MG63 (cell line): ENCODE measurements at places on chromosomes 11 and 22. TPM values are rescaled to one million over a fixed set of nuclear protein-coding genes. Genes with fewer than 3 reads are reported as not detected.

SEC14L2 gene
- 16.3 and 30.2 TPM in 2 replicates for total RNA-seq

OR8D4 gene
- not detected in 2 replicates for total RNA-seq

OR52I2 gene
- not detected in 2 replicates for total RNA-seq

C11orf91 gene
- not detected in 2 replicates for total RNA-seq

- DNase-seq, result no peak
Observed at GRCh38 chr11:116796548-116796947, 4.9 kb upstream of the APOA5 start.

GRCh38 chr11:95338430-95338991 is 107.5 kb upstream of the SESN3 start:
- DNase-seq, result no peak

- DNase-seq, result no peak
Observed at GRCh38 chr11:119803726-119804294, 74.8 kb upstream of the NECTIN1 start.

DNA sequence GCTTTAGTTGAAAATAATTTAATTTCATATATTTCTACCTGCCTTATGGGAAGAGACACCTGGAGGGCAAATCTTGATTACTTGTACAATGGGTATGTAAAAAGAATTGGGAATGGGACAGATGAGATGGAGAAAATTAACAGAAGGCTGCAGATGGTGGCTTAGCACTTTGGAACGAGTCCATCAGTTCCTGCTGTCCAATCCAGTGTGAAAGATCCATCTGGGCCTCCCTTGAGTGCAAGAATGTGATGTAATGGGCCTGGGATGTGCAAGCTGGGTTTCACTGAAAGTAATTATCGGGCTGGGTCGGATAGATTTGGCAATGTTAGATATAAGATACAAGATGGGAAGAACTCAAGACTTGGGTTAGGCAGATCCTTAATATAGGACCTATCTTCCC is 42.0 kb downstream of the CECR2 start:
- DNase-seq, result no peak

DNA sequence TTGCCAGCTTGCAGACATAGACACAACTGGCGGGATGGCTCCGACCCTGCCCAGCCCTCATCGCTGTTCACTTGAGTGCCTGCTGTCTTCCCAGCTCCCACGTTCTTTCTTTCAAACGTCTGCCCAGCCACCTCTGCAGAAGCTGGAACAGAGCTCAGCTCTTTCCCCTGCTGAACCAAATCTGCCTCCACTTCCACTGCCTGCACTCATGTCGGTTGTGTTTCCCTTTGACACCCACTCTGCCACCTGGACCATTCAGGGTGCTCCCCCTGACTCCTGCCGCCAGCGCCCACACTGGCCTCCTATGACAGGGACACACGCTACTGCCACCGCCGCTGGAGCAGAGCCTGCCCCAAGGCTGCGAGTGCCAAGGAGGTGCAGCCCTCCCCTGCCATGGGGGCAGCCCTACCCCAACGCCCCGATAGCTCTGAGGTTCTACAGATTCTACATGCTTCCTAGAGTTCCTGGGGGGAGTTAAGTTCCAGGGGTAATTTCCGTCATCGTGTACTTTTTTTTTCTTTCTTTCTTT is 37.9 kb downstream of the TST start:
- DNase-seq, result no peak

GRCh38 chr11:95149651-95150364 is 60.2 kb downstream of the ENDOD1 start:
- no peak for DNase-seq

- DNase-seq, result peak; percentile 92
Observed at GRCh38 chr22:50148991-50149721, 21.4 kb upstream of the PANX2 start.

DNA sequence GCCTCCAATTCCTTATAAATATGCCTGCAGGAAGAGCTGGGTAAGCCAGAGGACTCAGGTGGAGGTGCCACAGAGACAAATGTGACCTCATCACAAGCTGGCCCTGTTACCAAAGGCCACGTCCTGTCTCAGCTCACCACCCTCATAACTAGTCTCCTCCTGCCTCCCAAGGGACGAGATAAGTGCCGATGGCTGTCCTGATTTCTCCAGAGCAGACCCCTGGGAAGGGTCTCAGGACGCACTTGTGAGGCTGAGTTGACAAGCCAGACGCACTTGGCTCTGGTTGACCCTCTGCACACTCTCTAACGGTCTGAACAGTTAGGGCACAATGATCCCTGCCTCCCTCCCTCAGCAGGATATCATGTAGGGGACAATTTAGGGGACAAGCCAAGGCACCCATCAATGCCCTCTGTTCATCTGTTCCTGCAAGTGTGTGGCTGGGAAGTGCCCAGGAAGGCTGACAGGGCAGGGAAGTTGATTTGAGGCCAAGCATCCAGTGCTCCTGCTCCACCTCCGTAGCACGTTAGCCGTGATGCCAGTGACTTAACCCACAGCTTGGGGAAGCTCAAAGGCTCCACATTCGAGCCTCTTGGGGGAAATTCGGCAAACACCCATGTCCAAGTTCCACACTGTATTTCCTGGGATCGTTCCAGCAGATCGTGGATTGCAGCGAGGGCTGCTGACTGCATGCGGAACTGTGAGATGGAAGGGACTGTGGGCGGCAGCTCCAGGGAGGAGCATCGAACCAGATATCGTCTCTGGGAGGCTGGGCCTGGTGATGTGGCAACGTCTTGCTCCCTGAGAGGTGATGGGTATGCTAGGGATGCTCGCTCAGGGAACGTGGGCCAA is 2.8 kb downstream of the SMIM38 start:
- DNase-seq, result no peak

DNA sequence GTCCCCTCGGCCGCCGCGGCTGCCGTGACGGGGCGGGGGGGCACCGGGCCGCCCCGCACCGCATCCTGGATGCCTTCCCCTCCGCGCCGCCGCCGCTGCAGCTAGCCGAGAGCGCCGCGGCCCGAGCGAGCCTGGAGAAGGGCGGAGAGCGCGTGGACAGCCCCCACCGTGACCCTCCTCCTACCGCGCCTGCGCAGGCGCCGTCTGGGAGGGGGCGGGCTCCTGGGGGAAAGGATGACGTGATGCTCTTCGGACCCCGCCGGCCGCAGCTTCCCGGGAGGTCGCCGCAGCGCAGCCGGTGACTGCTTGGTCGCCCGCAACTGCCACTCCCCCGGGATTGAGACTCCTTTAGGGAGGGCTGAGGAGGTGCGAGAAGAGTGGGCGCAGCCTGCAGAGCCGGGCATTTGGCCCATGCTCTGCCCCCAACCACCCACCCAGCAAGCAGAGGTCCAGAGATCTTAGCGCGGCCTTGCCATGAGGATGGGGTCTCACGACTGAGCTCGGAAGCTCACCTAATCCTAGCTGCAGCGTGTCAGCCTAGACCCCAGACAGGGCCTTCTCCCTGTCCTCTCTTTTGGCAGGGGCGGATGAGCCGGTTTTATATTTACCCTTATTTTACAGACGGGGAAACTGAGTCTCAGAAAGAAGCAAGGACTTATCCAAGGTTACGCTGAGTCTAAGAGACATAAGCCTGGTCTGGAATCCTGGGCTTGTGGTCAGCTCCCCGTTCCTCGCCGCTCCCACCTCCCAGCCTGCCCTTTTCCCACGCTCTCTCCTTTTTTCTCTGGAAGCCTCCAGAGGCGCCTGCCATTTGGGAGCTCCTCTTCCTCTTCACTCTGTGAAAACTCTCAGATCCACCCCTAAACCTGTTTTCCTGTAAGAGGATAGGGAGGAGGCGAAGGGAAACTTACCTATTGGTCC is at the start of gene DENND5A:
Gene DENND5A (minus strand): TSS at position 140 of the 921 bp plus-strand sequence. CDS start 281 bp downstream, outside the sequence.
- peak; percentile 81 for DNase-seq

DNA sequence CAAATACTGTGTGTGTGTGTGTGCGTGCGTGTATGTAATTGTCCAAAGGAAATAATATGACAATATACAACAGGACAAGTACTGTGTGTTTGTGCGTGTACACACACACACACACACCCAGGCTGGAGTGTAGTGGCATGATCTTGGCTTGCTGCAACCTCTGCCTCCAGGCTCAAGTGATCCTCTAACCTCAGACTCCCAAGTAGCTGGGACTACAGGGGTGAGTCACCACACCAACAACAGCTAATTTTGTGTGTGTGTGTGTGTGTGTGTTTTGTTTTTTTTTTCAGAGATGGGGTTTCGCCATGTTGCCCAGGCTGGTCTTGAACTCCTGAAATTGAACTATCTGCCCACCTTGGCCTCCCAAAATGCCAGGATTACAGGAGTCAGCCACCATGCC is 61.5 kb downstream of the NUP98 start:
- no peak for DNase-seq

DNA sequence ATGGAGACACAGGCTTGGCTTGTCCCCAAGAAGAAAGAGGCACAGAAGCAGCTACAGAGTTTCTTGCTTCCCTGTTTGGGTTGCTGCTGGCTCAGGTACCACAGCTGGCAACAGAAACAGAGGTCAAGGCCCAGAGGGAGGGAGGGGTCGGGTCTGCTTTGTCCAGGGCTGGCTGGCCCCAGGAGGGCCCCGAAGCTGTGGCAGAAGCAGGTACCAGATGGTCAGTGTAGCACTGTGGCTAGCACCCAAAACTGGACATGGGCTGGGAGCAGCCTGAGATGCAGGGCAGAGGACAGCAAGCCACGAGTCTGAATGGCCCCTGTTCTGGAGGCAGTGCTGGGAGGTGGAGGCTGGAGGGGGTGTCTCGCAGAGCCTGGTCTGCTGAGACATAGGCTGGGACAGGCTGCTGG is 52.3 kb upstream of the CCDC188 start:
- DNase-seq, result no peak

GRCh38 chr11:10916665-10917064 is 58.8 kb upstream of the ZBED5 start:
- DNase-seq, result no peak

GRCh38 chr11:70265341-70265740 is 5.1 kb upstream of the PPFIA1 start:
- no peak for DNase-seq

DNA sequence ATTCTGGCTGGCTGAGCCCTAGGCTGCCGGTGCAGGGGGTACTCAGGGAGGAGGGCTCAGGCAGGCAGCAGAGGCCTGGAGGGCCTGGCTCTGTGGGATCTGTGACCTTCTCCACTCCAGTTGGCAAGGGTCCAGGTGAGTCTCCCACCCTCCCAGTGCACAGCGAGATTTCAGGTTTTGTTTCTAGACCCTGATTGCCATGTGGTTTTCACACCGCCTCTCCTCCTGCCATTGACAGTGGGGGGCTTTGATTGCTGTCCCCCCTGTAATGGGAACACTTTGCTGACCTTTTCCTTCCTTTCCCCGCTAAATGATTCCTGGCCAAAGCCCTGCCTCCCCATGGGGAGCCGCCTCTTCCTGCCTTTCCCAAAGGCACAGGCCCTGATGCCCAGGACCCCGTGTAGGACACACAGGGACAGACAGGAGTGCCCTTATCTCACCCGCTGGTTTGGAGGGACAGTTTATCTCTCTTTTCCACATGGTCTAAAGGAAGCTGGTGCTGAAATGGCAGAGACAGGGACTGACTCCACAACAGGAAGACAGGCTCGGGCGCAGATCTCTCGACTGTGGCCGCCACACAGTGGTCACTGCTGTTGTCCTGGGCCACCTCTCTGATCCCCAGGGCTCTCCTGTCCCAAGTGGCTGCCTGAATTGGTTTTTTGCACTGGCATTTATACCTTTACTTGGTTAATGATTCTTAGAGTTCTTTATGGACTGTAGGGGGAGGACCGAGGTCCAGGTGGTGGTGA is 43.4 kb downstream of the BCR start:
- DNase-seq, result no peak

DNA sequence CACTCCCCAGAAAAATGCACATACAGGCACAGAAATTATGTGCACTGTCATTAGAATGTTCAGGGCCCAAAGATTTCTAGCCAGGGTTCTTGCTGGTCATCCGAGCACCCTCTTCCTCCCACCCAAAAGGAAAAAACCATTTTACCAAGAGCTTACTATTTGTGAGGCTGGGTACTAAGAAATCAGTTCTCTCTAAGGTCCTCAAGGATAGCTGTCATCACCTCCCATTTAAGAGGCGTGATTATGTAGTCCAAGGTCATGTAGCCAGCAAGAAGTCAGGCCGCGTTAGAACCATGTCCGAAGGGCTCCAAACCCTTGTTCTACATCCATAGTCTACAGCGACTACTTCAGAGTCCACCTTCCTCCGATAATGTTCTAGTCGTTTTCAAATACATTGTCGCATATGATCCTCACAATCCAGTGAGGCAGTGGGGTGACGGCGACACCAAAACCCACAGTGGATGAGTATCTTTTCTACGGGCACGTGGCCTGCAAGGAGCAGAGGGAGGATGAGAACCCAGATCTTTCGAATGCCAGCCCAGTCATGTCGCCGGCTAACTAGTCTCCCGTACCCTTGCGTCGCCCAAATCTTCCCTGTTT is 634 bp downstream of the TIMM8B start:
- DNase-seq, result peak; percentile 20

- DNase-seq, result peak; percentile 89
Observed at GRCh38 chr11:61967116-61967923, at the start of gene FTH1. Gene FTH1, minus strand, starts transcription at chr11:61967634. Its CDS starts 209 bp downstream, at chr11:61967425.

- DNase-seq, result peak; percentile 0
Observed at GRCh38 chr11:41431784-41432183, 27.7 kb downstream of the LRRC4C start.

GRCh38 chr11:116736763-116737162 is 36.0 kb downstream of the BUD13 start:
- peak; percentile 21 for DNase-seq

DNA sequence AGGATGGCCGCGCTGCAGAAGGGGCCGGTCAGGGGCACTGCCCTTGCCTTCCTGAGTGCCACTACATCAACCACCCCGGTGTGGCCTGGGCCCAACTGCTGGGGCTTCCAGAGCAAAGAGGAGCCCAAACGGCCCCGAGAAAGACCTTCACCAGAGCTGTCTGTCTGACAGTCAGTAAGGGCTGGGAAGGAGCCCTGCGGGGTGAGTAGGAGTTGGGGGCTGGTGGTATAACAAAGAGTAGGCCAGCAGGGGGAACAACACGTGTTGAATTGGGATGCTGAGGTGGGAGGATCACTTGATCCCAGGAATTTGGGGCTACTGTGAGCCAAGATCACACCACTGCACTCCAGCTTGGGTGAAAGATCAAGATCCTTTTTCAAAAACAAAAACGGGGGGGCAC is 3.9 kb downstream of the GSTT4 start:
- DNase-seq, result no peak

- no peak for DNase-seq
Observed at GRCh38 chr11:93225662-93226061, 27.9 kb upstream of the SLC36A4 start.

DNA sequence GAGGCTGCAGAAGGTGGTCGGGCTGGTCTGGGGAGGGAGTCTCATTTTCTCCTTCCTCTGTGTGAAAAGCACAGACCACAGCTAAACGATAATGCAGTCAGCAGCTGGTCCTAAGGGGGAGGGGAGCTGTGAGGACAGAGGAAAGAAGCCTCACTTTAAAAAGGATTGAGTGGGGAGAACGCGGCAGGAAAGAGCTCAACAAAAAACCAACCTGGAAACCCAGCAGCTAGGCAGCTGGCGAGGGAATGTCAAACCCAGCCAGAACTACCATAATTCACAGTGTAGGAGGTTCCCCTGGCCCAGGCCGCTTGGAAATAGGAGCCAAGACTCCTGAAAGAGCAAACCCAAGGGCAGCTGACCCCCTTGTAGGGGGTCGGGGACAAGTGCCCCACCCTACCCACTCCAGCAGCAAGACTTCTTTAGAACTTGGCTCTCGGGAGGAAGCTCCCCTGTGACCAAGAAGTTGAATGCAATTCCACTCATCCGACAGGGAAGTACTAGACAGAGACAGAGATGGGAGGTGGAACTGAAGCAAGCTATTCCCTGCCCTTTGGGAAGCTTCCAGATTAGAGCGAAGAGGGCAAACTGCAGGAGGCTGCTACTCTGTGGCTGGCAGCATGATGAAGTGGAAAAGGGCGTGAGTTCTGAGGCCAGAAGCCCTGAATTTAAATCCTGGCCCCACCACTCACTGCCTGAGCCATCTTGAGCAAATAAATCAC is 16.5 kb upstream of the DGKZ start:
- DNase-seq, result no peak

- no peak for DNase-seq
Observed at GRCh38 chr11:121336279-121336937, 43.8 kb downstream of the SC5D start.
